ENCODE measurements at places on chromosomes 6 and 20. TPM values are rescaled to one million over a fixed set of nuclear protein-coding genes. Genes with fewer than 3 reads are reported as not detected.

Gene RAET1G
- total RNA-seq: 0.32 TPM

Gene CLPSL1
- total RNA-seq: not detected

Gene PXDC1
- total RNA-seq: 25.0 TPM

Gene LINC00237
- total RNA-seq: not detected

Gene VSTM2L
- 10.3 TPM for total RNA-seq

Gene PLG
- 0.37 TPM for total RNA-seq

Gene STK35
- total RNA-seq: 15.9 TPM

- no peak for DNase-seq
Measured at GRCh38 chr6:122289762-122290539, 109.5 kb upstream of the HSF2 start.

GRCh38 chr20:33419140-33419974, 18.0 kb upstream of the CDK5RAP1 start:
- peak; percentile 86 for DNase-seq

DNA sequence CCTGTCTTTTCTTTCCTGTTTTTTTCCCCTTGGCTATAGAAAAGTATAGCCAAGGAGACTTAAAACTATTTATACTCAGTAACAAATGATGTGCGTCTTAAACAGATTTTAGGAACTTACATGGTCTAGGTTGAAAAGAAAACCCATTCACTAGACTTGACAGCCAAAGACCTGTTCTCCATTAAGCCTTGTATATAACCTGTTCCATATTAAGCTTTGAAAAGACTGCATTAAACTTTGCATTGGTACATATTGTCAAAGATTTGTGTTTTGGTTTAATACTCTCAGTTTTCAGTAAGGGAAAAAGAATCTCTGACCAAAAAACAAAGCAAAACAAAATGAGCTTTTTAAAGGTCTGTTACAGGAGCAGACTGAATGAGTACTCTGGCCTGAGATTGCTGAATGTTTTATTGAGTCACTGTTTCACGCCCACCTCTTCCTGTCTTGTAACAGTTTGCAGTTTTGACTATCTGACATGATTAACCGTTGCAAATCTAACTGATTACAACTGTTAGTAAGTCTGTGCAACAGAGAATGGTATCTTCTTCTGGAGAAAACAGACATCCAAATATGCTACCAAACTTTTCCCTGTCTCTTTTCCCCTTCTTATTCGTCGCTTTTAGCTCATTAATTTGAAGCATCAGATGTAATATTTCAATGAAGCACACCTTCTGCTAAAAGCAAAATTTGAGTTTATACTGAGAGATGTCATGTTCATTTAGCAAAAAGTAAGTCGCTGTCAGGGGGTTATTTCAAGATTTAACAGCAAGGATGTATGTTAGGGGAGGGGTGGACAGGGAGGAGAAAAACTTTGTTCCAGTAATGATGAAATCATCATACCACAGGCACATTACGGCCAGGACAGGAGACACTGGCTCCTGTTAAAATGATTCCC, 59.1 kb upstream of the SUPT3H start:
- no peak for DNase-seq

GRCh38 chr6:73655341-73655917, 1.6 kb upstream of the SLC17A5 start:
- no peak for DNase-seq

- no peak for DNase-seq
Measured at GRCh38 chr6:154353626-154354025, 3.0 kb downstream of the IPCEF1 start.

GRCh38 chr6:147506704-147507114, 1.8 kb upstream of the SAMD5 start:
- peak; percentile 87 for DNase-seq

GRCh38 chr20:4022386-4023286, 7.3 kb upstream of the RNF24 start:
- DNase-seq: no peak

DNA sequence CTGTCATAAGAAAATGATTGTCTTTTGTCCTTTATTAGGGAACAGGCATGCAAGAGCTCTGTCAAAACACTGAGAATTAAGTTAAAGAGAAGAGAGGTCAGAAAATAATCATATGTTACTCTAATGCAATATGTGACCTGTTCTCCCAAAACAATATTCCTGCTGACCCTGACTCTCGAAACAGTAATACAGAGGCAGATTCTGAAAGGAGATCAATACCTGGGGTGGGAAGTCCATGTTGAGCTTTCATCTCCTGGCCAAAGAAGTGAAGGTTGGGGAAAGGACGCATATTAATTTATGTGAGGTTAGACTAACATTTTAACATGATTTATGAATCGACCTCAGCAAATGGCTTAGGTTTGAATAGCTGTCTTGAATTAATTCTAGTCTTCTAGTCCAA, 243.0 kb downstream of the PTPRK start:
- DNase-seq: no peak
